ENCODE measurements at places on chromosomes 3 and 15.

DNA sequence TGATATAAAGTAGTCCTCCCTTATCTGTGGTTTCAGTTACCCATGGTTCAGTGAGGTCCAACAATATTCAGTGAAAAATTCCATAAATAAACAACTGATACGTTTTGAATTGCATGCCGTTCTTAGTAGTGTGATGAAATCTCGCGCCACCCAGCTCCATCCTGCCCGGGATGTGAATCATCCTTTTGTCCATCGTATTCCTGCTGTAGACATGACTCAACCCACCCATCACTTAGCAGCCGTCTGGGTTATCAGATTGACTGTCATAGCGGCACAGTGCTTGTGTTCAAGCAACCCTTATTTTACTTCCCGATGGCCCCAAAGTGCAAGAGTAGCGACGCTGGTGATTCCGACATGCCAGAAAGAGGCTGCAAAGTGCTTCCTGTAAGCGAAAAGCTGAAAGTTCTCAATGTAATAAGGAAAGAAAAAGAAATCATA is 48.0 kb upstream of the MEX3B start:
- DNase-seq, result no peak

- DNase-seq, result no peak
Observed at GRCh38 chr15:96230526-96231181, 99.8 kb upstream of the NR2F2 start.

DNA sequence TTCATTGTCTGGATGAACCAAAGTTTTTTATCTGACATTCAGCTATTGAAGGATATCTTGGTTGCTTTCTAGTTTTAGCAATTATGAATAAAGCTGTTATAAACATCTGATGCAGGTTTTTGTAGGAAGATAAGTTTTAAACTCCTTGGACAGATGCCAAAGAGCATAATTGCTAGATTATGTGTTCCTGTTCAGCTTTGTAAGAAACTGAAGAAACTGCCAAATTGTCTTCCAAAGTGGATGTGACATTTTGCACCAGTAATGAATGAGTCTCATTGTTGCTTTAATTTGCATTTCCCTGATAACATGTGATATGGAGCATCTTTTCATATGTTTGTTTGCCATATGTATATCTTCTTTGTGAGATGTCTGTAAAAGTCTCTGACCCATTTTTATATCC is 239.9 kb upstream of the TTC14 start:
- no peak for DNase-seq

- DNase-seq, result no peak
Observed at GRCh38 chr3:128523591-128523990, 30.6 kb upstream of the GATA2 start.

- DNase-seq, result no peak
Observed at GRCh38 chr3:30644615-30645014, 38.2 kb downstream of the TGFBR2 start.

- DNase-seq, result no peak
Observed at GRCh38 chr3:132682201-132682600, 22.1 kb downstream of the UBA5 start.

DNA sequence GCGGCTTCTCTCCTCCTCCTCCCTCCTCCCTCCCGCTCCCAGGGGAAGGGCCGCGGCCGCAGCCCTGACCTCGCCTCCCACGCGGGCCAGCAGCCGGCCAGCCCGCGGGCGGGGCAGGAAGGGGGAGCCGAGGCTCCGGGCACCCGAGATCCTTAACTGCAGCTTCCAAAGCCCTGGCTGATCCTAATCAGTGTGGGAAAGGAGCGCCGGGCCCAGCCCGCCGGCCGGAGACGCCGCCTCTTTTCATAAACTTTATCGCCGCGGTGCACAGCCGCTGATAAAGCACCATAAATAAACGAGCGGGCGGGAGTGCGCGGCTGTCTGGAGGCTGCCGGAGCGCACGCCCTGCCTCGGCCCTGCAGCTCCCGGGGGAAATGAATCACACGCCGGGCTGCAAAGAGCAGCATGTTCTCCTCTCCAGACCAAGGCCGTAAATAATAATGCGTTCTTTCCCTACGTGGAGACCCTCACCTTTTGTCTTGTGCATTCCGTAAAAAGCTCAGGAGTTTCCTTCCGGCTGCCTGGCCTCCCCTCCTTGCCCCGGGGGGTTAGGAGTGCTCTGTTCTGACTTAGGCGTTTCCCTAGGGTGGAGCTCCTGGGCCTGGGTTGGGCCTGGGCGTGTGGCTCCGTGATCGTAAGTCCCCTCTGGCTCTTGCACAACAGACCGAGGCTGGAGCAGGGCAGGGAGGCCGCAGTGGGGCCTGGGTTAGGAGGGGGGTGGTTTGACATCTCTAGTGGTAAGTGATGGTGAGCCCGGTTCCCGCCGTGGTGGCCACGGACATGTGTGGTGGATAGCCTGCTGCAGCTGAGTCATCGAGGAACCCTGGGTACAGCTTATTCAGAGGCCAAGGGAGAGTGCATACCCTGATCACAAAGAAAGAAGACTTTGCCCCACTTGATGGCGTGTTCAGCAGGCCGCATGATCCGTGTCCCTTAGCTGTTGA is 132.6 kb upstream of the HES1 start:
- peak; percentile 94 for DNase-seq

GRCh38 chr3:142981108-142981507 is 17.6 kb upstream of the PAQR9 start:
- DNase-seq, result no peak

GRCh38 chr3:37833302-37834186 is 28.1 kb upstream of the CTDSPL start:
- no peak for DNase-seq

DNA sequence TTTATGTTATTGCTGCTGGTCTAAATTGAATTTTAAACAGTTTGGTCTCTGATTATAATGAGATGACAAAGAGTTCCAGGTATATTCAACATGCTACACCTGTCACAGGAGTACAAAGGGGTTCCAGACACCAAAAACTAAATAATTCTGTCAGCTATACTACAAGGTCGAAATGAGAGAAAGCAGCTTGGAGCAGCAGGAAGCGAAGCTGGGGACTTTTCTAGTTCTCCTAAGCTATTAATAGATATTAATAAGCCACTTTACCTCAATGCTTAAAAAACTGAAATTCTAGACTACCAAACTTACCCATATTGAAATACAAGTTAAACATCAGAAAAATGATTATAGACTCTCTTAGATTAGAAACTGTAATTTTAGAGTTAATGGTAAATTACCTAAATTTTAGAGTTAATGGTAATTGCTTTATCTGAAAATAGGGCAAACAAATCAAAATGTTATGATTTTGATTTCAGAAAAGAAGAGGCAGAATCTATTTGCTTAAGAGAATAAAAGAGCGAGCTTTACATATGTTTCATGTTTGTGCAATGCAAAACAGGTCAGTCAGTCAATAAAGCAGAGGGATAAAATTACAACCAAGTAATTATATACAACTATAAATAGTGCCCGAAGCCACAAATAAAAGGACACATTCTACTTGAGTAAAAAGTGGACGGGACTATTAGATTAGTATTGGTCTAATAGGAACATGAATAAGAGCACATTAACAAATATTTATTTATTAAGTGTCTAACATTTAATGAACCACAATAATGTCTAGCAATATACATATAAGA is 16.8 kb downstream of the HSPBAP1 start:
- DNase-seq, result no peak

GRCh38 chr3:112005091-112005672 is 6.5 kb downstream of the TAGLN3 start:
- DNase-seq, result no peak

GRCh38 chr15:60975218-60975617 is 253.9 kb downstream of the RORA start:
- no peak for DNase-seq

DNA sequence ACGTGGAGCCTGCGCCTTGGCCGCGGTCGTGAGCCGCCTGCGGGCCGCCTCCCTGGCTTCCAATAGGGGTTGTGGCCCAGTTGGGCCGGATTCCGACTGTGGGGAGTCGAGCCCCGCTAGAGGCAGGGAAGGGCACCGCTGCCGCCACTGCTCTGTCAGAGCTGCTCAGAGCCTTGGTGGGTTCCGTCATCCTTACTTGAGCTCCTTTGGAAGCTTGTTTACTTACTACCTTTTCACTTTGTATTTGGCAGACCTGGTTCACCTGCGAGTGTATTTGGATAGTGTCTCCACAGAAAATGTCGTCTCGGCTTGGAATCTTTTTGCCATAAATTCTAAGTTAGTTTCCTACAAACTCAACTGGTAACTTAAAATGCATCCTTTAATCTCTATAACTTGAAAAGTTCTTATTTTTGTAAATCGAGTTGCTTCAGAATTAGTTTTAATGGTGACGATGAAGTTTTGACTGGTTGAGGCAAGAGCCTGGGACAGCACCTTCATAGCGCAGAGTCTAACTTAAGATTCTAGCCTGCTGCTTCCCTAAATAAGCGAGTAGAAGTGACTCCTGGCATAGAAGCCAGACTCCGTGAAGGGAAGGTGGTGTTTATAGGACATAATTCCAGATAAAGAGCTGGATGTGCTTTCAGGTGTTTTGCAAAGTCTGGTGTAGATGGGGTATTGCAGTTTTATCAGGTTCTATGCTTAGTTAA is 800 bp downstream of the DAG1 start:
- DNase-seq, result no peak

DNA sequence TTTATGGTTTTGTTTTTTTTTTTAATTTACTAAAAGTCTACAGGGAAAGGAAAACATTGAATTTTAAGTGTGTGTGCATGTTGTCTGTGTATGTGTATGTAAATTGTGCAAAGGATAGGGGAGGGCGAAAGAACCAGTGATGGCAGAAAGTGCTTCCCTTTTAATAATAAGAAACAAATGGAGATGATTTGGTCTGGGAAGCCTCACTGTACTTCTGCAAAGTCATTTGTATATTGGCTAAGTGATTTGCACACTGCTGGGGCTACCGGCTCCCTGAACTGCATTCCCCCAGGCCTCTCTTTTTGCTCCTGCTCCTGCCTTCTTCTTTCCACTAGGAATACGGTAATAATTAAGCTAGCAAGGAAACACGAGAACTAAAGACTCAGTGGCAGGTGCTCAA is 101.2 kb downstream of the CD47 start:
- DNase-seq, result no peak

GRCh38 chr3:128007033-128007424 is 45.2 kb upstream of the SEC61A1 start:
- no peak for DNase-seq

- DNase-seq, result no peak
Observed at GRCh38 chr15:45847645-45848044, 212.8 kb downstream of the SQOR start.

GRCh38 chr3:191961529-191961928 is 500.6 kb downstream of the PYDC2 start:
- no peak for DNase-seq

- DNase-seq, result no peak
Observed at GRCh38 chr3:150965436-150965835, 7.1 kb downstream of the CLRN1 start.

GRCh38 chr15:55270291-55270690 is 19.3 kb downstream of the RAB27A start:
- no peak for DNase-seq

GRCh38 chr3:60579734-60580133 is 671.5 kb downstream of the FHIT start:
- DNase-seq, result no peak

- no peak for DNase-seq
Observed at GRCh38 chr3:5194801-5195509, 7.4 kb downstream of the EDEM1 start.

DNA sequence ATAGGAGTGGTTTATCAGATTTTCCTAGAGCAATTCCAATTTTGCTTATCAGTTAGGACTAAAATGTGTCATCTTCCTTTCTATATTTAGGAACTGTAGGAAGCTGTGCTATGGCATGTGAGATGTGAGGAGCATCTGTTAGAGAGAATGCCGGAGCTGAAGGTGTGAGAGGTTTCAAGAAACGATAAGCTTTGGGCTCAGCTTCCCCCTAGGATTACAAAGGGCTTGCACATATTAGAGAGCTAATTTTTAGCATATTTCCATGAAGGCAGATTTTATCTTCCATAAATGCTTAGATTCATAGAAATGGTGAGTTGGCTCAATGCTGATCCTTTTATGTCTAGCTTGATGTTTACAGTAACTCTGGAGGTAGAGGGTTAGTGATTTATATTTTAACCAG is 120.2 kb downstream of the CNTN4 start:
- DNase-seq, result no peak

DNA sequence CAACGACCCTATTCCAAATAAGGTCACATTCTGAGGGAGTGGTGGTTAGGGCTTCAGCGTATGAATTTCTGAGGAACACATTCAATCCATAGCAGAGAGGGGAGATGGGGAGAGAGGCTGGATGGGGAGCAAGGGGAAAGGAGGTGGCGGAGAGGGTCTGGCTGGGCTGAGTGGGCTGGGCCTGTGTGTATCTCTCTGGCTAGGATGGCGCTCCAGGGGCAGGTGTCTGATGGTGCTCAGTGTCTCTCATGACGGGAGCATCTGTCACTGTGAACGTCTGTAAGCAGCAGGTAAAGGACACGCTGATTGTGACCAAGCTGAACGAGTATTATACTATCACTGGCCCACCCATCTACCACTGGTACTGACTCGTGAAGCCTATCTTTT is 159.6 kb downstream of the XXYLT1 start:
- no peak for DNase-seq

GRCh38 chr15:48643776-48644466 is 1.6 kb downstream of the FBN1 start:
- DNase-seq, result no peak

DNA sequence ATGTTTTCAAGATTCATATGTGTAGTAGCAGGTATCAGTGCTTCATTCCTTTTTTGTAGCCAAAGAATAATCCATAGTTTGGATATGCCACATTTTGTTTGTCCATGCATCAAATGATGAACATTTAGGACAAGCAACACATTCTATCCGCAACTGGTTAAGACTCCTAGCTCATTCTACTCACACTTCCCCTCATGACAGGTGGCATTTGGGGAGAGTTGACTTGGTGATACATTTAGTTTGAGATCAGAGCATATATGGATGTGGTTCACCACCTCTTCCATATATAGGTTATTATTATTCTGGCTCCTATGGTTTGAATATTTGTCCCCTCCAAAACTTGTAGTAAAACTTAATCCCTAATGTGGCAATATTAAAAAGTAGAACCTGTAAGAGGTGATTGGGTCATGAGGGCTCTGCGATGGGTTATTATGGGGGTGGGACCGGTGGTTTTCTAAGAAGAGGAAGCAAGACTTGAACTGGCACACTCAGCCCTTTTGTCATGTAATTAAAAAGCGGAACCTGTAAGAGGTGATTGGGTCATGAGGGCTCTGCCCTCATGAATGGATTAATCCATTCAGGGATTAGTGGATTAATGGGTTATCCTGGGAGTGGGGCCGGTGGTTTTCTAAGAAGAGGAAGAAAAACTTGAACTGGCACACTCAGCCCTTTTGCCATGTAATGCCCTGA is 75.3 kb upstream of the HRH1 start:
- DNase-seq, result no peak

- DNase-seq, result no peak
Observed at GRCh38 chr3:4413467-4413866, 53.6 kb downstream of the SUMF1 start.

DNA sequence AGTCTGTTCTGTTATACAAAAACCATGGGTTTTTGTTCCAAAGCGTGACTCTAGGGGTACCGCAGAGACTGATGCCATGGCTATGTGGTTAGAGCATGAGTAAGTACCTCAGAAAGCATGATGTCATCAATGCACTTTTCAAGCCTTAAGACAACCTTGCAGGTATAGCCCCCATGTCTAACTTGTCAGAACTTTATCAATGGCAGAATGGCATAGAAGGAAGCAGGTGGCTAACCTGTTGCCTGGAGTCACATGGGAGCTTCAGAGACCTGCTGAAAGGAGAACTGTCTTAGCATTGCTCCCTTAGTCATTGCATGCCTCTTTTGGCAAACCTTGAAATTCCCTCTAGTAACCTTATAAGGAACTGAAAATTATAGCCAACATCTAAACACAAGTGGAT is 52.5 kb downstream of the EOMES start:
- no peak for DNase-seq

GRCh38 chr3:115804713-115805119 is 181.4 kb downstream of the GAP43 start:
- no peak for DNase-seq

Data from Right ventricle myocardium inferior (tissue), 1 donor.